ENCODE measurements at places on chromosomes 16 and 17.

GRCh38 chr16:87856791-87857228, 12.5 kb downstream of the SLC7A5 start:
- DNase-seq = no peak

GRCh38 chr17:142876-143784, 5.8 kb downstream of the SCGB1C2 start:
- DNase-seq = no peak

- DNase-seq = no peak
Measured at GRCh38 chr17:45747911-45748310, 36.2 kb upstream of the CRHR1 start.

DNA sequence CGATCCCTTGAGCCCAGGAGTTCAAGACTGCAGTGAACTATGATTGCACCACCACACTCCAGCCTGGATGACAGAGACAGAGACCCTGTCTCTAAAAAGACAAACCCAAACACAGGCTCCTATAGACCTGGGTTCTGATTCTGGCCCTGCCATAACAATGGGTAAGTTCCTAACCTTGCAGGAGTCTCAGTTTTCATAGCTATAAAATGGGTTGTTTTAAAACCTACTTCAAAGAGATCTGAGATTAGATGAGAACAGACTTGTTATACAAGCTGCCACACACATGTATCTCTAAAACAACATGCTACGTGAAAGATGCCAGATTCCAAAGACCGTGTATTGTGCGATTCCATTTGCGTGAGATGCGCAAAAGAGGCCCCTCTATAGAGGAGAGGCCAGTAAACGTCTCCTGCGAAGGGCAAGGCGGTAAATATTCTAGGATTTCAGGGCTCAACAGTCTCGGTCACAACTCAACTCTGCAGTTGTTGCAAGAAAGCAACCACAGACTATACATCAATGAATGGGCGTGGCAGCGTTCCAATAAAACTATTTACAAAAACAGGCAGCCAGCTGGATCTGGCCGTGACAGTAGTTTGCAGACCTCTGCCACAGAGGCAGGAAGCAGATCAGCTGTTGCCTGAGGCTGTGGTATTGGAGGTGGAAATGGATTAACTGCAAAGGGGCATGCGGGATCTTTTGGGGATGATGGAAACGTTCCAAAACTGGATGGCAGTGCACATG, 5.9 kb downstream of the CORO7 start:
- no peak for DNase-seq

DNA sequence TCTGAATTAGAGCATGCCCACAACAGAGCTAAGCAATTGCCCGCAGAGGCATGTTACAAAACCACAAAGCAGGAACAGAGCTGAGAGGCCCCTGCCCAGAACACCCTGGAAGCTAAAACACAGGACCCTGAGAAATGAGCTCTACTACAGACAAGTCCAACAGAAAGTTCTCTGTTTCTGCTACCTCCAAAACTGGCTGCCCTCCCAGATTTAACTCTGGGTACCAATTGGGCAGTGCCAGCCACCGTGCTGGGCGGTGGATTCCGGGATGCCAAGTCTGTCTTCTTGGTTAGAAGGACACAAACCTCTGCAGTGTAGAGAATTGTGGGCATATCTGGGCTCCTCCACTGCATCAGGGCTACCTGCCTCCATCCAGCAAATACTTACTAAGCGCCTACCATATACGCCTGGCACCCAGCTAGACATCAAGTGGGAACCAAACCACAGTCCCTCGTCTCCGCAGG, 1.0 kb downstream of the CMTM4 start:
- DNase-seq = no peak

- DNase-seq = peak; percentile 38
Measured at GRCh38 chr17:76384987-76385891, 830 bp downstream of the SPHK1 start.

- DNase-seq = no peak
Measured at GRCh38 chr16:29835926-29836325, 15.7 kb downstream of the MVP start.

DNA sequence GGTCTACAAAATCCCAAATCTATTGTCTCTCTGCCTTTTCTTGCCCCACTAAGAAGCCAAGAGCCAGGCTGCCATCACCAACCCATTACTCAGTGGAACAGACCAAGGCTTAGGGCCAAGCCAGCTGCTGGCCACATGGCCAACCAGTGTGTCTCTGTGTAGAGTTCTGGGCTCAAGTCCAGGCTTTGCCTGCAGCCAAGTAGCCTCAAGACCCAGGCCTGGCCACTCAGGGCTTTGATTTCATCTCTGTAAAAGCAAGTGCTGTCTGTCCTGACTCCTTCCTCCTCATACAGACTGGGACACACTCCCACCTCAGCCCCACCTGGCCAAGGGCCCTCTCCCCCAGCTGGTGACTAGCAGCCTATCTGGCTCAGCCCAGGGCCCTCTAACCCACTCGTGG, 14.6 kb downstream of the SREBF1 start:
- DNase-seq = no peak

- DNase-seq = no peak
Measured at GRCh38 chr16:17222871-17223401, 247.8 kb downstream of the XYLT1 start.

DNA sequence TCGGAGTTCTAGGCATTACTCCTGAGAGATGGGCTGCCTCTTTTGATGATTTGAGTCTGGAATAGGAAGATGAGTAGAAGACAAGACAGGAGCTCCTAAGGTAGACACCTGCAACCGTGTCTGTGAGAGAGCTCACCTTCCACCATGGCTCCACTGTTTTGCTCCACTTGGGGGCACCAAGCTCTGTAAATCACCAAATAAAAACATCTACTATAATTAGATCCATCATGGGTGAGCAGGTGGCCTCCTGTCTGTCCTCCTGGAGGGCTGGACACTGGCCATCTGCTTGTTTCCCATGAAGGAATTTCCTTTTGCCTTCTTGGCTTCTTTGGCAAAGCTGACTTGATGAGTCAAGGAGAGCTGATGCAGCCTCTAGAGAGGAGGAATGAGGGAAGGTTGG, 179.0 kb downstream of the HAPSTR1 start:
- no peak for DNase-seq

DNA sequence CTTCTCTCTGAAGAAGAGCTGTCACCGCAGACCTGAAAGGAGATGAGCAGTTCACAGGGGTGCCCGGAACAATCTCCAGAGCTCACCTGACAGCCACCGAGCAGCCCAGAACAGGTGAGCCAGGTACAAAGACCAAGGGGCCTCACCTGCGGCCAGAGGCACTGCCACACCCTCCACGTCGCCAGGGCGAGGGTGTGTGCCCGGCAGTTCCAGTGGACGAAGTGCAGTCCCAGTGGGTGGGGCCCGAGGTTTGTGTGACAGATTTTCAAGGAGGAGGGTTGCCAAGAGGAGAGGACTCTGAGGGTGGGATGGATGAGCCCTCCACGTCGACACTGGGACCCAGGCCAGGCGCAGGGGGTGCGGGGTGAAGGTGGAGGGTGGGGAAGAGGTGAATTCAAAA, 61.7 kb downstream of the SMPD3 start:
- DNase-seq = no peak

- no peak for DNase-seq
Measured at GRCh38 chr17:6924208-6924607, 71.6 kb upstream of the ALOX12 start.

GRCh38 chr17:7203391-7203790, 16.2 kb downstream of the DLG4 start:
- no peak for DNase-seq

- no peak for DNase-seq
Measured at GRCh38 chr17:45146166-45146565, 2.1 kb upstream of the HEXIM1 start.

GRCh38 chr17:53058031-53058430, 764.7 kb upstream of the KIF2B start:
- no peak for DNase-seq

GRCh38 chr16:25000683-25001082, 14.5 kb downstream of the ARHGAP17 start:
- no peak for DNase-seq

GRCh38 chr17:17484451-17484899, 7.7 kb downstream of the MED9 start:
- DNase-seq = no peak

DNA sequence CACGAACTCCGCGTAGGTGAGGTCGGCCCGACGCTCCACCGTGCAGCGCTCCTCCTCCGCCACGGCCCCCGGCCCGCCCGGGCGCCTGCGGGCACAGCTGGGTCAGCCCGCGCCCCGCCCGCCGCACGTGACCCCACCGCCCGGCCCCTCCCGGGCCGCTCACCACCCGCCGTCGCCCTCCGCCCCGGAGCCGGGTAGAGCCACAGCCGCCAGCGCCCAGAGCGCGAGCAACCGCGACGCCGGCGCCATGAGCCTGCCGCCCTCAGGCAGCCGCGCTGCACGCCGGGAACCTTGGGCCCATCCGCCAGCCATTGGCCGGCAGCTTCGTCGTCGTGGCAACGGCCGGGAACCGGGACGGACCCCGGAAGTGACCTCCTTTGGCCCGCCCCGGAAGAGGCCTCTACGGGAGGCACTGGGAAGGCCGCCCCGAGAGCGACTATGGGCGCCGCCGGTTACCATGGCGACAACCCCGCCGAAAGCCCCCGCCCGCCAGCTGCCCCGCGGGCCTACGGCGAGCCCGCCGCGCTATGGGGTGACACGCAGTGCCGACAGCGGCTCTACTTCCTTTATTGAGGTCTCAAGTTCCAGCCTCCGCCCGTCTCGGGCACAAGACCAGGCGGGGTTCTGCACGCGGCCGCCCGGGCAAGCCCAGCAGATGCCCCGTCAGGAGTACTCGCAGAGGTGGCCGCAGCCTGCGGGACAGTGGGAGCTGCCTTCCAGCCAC, at the start of gene JMJD8:
JMJD8 (minus strand) TSS at position 264 of the 724 bp plus-strand sequence; CDS start at position 249, 15 bp downstream.
- DNase-seq = peak; percentile 97

GRCh38 chr16:12754824-12755543, 48.7 kb downstream of the CPPED1 start:
- DNase-seq = no peak

DNA sequence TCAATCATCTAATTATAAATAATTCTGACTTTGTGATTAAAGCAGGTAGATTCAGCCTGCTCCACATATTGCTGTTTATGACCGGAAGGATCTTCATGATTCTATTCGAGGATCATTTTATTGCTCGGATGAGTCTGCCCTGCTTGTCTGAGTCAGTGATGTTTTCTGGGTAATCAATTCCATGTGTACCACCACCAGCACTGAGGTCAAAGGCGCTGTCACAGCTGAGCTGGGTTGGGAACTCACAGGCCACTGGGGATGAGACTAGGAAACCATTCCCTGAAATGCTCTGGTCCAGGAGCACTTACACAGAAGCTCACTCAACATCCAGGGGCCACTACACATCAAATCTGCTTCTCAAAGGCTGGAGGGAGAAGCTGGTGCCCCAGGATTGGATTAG, 30.4 kb upstream of the ERN1 start:
- DNase-seq = no peak

All from stimulated activated CD4-positive, alpha-beta T cell treated with anti-CD3 and anti-CD28 coated beads, TNF-alpha, amount 100 ng/mL, for 24 hours (primary cell).